ENCODE measurements at places on chromosomes 5 and 9.

- DNase-seq: no peak
Observed at GRCh38 chr9:36891341-36891811, 142.7 kb downstream of the PAX5 start.

GRCh38 chr5:81408496-81408895 lies 14.6 kb upstream of the ACOT12 start:
- no peak for DNase-seq

DNA sequence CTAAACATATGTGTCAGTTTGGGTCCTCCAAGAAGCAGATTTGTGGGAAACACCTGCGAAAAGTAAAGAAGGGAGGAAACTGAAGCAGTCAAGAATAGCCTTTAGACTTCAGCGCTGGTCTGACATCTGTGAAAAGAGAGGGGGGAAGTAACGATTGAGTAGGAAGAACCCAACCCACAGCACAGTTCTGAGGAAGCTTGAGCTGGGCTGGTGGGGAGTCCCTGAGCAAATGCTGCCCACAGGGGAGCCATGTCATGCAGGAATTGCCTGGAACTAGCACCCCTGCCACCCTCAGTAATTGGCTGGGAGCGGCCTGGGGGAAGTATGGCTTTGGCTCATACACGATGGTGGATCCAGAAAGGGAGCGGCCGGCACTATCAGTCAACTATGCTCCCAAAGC lies 20.6 kb downstream of the FAM240B start:
- DNase-seq: no peak

DNA sequence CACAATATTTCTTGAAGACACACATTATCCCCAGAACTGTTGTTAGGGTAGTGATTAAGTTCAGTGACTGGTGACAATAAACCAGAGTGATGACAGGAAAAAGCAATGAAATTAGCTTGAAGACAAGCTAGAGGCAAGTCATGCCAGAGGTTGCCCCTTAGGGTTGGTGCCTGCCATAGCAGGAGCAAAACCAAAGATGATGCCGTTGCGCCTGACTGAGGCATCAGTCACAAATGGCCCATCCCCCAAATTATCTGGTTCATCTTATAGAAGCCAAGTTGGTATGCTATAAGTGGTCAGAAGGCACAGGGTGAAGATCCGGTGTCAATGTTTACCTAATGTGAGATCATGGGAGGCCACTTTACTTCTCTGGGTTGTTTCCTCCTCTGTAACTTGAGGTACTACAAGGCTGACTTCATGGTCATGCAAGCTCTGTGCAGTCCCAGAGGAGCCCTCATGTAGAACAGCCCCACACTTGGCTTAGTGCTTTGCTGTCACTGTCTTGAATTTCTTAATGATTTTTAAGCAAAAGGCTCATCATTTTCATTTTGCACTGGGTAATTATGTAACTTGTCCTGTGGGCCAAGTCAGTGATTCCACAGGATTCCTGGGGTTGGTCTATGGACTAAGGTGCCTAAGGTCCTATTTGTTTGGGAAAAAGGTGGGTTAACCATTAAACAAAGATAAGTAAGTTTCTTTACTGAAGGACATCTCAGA lies 211.3 kb downstream of the MAN2A1 start:
- DNase-seq: no peak

GRCh38 chr5:1479581-1480188 lies 34.4 kb upstream of the SLC6A3 start:
- DNase-seq: peak; percentile 37

GRCh38 chr5:83750749-83751148 lies 30.1 kb upstream of the HAPLN1 start:
- no peak for DNase-seq

- DNase-seq: no peak
Observed at GRCh38 chr9:26460624-26461023, 432.0 kb downstream of the CAAP1 start.

- DNase-seq: peak; percentile 66
Observed at GRCh38 chr9:131635285-131635684, 90.0 kb downstream of the PRRT1B start.

- DNase-seq: no peak
Observed at GRCh38 chr9:20250791-20251190, 371.5 kb downstream of the MLLT3 start.

GRCh38 chr5:73805449-73805848 lies 179.5 kb downstream of the ARHGEF28 start:
- no peak for DNase-seq

GRCh38 chr9:86183229-86184137 lies 76.0 kb downstream of the C9orf153 start:
- DNase-seq: no peak

GRCh38 chr5:180117000-180117725 lies 45.6 kb upstream of the RNF130 start:
- DNase-seq: no peak

DNA sequence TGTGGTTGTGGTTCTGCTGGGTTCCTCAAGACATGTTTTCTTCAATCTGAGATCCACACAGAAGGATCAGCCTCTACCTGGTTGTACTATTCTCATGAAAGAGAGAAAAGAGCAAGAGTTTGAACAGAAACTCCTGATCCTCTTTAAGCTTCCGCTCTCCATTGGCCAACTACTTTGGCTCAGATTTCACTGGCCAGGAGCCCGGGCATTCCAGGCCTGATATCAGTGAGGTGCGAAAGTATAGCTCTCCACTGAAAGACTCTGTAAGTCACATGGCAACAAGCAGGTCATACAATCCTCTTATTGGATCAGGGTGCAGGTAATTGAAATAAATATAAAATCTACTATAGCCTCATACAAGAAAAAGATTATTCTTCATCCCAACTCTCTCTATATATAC lies 920.5 kb downstream of the TLE4 start:
- no peak for DNase-seq

GRCh38 chr5:36744773-36745589 lies 131.6 kb upstream of the NIPBL start:
- DNase-seq: no peak

GRCh38 chr5:59765446-59765845 lies 128.1 kb downstream of the PDE4D start:
- DNase-seq: no peak

- DNase-seq: no peak
Observed at GRCh38 chr9:38390442-38390841, 2.1 kb upstream of the ALDH1B1 start.

DNA sequence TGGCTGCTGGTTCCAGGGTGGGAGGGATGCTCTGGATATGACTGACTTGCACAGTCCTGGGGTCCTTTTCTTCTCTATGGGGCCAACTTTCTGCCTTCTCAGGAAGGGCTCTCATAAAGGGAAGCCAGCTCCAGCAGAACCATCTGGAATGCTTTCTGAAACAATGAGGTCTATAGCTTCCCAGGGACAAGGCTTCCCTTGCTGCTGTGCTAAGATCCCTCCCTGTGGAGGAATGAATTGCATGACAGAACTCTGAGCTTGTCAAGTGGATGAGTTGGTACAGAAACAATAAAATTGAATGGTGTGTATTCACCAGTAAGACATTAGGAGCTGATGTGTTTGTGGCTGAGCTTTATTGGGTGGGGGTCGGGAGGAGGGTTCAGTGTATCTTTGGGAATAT lies 19.8 kb downstream of the CKMT2 start:
- DNase-seq: no peak

DNA sequence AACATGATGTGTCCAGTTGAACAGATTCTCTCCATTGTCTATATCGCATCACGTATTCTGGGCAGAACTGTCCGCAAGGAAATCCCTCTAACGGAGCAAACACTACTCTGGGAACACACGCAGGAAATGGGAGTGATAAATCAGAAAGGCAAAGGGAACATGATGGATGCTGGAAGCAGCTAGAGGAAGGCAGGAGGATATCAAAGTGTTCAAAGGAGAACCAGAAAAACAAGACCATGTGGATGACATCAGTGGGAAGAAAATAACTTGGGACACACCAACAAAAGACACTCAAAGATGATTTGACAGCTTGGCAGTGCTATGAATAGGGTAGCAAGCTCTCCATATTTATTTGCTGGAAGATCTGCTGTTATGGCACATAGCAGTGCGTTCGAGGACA lies 142.9 kb downstream of the PLK2 start:
- no peak for DNase-seq

DNA sequence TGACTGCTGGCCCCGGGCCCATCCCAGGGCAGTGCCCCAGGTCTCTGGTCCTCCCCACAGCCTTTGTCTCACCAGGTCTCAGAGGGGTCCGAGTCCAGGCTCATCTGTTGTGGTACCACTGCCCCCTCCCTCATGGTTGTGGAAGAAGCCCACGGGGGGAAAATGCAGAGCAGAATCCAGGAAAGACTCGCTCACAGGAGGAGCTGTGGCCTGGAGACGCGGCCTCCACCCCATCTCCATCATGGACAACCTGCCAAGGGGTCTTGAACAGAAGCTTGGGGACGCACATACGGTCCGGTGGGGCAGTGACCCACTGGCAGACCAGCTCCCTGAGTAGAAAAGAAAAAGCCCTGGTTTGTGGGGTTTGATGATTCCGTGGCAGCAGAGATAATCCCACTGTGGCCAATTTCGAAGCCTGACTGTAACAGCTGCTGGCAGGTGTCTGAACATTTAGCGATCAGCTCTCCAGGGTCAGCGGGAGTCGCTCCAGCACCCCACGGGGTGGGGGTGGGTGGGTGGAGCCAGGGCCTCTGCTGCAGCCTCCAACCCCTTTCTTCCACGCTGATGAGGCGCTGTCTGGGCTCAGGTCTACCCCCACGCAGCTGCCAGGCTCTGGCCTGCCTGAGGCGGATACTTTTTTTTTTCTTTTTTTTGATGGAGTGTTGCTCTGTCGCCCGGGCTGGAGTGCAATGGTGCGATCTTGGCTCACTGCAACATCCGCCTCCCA lies 1.9 kb upstream of the GRIN1 start:
- DNase-seq: no peak

GRCh38 chr5:149297340-149298025 lies 25.8 kb downstream of the AFAP1L1 start:
- no peak for DNase-seq

DNA sequence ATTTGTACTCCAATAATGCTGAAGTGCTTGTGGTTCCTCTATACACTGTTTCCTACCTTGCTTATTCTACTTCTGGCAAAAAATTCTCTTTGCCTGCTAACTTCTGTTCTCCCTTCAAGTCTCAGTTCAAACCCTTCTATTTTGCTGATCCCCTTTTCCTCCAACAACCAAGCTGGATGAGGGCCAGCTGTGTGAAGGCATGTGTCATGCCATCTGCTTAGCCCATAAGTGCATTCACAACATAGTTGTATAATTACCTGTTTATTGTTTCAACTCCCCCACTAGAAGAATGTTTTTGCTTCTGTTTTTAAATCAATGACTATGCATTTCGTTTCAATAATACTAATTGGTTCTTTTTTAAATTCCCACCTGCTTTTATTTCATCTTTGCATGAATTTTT lies 1951.4 kb upstream of the WWC1 start:
- DNase-seq: no peak

DNA sequence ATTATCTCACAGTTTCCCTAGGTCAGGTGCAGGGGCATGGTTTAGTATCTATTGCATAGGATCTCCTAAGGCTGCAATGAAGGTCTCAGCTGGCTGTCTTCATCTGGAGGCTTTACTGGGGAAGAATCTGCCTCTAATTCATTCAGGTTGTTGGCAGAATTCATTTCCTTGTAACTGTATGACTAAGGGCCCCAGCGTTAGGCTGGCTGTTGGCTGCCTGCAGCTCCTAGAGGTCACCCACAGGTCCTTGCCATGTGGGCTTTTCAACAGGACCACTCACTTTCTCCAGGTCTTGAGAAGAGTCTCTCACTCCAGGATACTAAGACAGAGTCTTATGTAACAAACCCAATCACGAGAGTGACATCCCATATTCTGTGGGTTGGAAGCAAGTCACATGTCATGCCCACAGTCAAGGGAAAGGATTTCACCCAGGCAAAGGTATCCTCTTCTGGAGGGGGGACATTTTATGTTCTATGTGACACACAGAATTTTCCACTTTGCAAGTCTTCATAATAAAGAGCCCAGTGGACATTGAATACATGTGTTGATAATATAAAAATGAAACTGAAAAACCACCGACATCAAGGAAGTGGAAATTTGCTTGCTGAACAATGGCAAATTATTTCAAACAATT lies 38.2 kb downstream of the HMHB1 start:
- no peak for DNase-seq

GRCh38 chr5:111135946-111136345 lies 43.8 kb downstream of the WDR36 start:
- DNase-seq: no peak

- no peak for DNase-seq
Observed at GRCh38 chr5:170284231-170284630, 13.3 kb downstream of the LCP2 start.

GRCh38 chr9:93669958-93670207 lies 93.5 kb downstream of the PHF2 start:
- DNase-seq: no peak

DNA sequence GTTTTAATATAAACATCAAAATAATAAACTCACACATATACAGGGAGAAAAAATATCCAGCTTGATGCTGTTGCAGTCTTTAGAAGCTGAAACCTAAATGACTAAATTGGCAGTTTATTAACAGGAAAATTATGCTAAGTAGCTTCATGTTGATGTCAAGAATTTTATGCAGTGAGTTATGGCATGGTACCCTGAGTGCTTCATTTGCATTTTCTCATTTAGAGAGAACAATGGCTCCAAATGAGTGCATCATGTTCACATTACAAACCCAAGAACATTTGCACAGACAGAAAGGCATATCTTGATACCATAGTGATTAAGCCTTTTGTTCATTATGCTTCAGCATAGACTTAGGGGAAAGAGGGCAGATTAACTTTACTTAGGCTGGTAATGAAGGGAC lies 102.9 kb upstream of the FSTL4 start:
- no peak for DNase-seq

DNA sequence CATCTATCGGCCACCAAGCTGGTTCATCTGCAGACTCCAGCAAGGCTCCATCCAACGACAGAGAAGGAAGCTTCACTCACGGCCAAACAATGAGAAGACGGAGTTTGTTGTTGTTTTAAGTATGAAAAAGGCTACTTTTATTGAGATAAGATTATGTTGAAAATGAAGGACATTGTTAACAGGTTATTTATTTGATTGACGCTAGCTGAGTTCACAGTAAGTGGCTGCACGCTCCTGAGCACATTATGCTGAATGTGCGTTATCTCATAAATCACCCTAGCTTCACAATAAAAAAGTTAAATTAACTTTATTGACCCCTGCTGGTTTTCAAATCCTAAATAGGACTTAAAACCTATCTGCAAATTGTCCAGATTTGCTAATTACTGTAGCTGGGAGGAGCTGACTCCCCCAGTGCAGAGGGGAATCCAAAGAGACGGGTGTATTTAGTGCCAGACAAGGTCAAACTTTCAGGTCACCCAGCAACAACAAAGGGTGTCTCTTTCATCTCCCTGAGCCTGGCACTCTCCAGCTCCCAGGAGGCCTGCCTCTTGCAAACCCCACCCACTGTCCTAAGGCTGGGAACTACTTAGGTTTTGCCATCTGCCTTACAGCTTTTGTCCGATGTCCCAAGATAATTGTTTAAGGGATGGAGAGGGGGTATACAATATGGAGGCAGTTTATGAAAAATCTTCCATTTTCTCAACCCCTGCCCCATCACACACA lies 129.2 kb downstream of the ZDHHC21 start:
- DNase-seq: no peak
